Activated naive CD4-positive, alpha-beta T cell treated with anti-CD3 and anti-CD28 coated beads, Interleukin-2, amount 50 U/mL, for 72 hours (primary cell): ENCODE measurements at places on chromosomes 4 and X. TPM values are rescaled to one million over a fixed set of nuclear protein-coding genes. Genes with fewer than 3 reads are reported as not detected.

The FAM184B gene
- not detected for total RNA-seq

The DSPP gene
- not detected for total RNA-seq

The SLITRK4 gene
- not detected for total RNA-seq

The GAB1 gene
- total RNA-seq = not detected

The CTSO gene
- total RNA-seq = 2.6 TPM

GRCh38 chr4:140116442-140117104, 37.4 kb downstream of the MAML3 start:
- DNase-seq = no peak

- no peak for DNase-seq
Measured at GRCh38 chrX:96052078-96052477, 632.6 kb upstream of the DIAPH2 start.

DNA sequence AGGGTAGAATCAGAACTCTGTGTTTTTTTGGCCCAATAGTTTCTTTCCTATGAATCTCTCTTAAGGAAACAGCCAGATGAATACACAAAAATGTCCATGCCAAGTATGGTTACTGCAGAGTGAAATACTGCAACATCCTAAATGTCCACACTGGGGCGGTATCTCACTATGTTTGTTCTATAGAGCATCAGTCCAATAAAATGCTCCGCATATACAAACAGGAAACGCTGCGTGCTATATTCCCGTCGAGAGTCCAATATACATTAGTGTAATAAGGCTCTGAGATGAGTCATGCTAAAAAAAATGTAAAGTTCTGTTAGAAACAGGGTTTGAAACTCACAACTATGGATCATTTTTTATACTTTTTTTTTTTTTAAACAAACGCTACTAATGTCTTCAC, 72.9 kb upstream of the ENOX2 start:
- peak; percentile 16 for DNase-seq

DNA sequence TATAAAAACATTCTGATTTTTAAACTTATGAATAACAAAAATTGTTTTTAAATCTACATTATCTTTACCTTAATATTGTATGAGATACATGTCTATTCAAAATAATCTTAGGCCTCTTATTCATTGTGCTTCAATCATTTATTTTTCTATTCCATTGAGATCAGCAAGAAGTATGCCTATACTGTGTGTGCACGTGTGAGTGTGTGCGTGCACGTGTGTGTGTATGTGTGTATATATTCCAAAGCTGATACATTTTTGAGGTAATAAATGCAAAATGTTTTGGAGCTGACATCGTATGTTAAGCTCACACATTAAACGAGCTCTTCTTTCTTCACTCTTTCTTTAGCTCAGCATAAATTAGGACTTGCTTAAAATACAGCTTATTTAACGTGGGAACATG, 1701.2 kb upstream of the PCDH10 start:
- no peak for DNase-seq

- no peak for DNase-seq
Measured at GRCh38 chrX:8907688-8908087, 106.5 kb upstream of the FAM9A start.

GRCh38 chr4:2637956-2638552, 101.6 kb downstream of the FAM193A start:
- DNase-seq = no peak

DNA sequence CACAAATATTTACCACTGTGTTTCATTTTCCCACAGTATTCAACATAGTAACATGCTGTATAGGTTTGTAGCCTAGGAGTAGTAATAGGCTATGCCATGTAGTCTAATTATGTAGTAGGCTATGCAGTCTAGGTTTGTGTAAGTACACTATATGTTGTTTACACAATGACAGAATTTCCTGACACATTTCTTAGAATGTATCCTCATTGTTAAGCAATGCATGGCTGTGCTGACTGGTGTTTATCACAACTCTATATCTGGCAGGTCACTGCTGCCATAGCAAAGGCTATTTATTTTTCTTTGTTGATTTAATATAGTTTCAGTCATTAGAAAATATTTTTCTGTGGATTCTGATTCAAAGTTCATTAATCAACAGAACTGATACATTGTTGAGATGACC, 108.3 kb upstream of the TEX13A start:
- no peak for DNase-seq

GRCh38 chrX:1424147-1424851, 28.4 kb downstream of the ASMTL start:
- peak; percentile 34 for DNase-seq

GRCh38 chrX:75045369-75045768, 110.7 kb downstream of the ABCB7 start:
- DNase-seq = no peak

- no peak for DNase-seq
Measured at GRCh38 chrX:46690818-46691217, 68.1 kb downstream of the SLC9A7 start.

DNA sequence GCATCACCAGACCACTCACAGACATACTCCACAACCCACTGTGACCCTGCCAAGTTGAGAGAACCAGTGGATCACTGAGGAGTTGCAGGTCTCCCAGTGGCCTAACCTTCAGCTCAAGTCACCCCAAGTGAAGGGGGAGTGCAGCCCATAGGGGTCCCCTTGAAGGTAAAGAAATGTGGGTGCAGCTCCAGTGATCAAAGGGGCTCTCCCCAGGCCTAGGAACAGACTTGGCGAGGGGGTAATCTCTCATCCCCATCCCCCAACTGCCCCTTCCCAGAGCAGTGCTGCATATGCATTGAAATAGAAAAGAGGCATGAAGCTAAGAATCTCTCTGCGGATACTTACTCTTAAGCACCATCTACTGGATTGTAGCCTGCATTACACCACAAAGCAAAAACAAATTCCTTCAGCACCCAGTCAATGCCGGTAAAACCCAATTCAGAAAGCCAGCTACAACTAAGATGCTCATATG, 27.0 kb downstream of the MAGEE1 start:
- DNase-seq = no peak

GRCh38 chr4:108758498-108758897, 4.4 kb downstream of the ETNPPL start:
- DNase-seq = no peak

- DNase-seq = no peak
Measured at GRCh38 chr4:189364032-189364449, 576.6 kb upstream of the FRG1 start.

DNA sequence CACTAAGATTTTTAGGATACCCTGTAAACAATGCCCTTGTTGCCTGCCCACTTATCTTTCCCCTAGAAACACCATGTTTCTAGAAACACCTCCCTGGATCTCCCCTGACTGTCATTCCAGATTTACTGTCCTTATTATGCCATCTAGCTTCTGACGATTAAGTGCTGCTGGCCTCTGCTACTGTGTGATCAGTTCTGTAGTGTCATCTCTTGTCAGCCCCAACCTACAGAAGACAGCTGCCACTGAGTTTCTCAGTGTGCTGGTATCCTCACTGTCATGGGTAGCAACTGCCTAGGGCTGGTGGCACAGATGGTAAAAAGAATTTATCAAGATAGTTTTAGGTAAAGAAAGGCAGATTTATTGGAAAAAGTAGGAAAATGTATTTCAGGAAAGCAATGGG, 68.7 kb upstream of the WWC2 start:
- DNase-seq = no peak
